ENCODE measurements at places on chromosomes 2 and 18.
A peak's percentile ranks its signal among the peaks of the same experiment; 100 is the strongest.

GRCh38 chr2:64860936-64861335, 128.3 kb upstream of the SLC1A4 start:
- no peaks in the 10 kb centered on the region for H3K27me3 ChIP-seq
- H3K4me3 ChIP-seq, result no peak overlapping the region
- peaks cover 10% of the 10 kb centered on the region for H3K4me1 ChIP-seq

- no peaks in the 10 kb centered on the region for H3K36me3 ChIP-seq
- no peak overlapping the region for H3K27ac ChIP-seq
- no peaks in the 10 kb centered on the region for H3K4me1 ChIP-seq
- H3K27me3 ChIP-seq, result no peaks in the 10 kb centered on the region
- DNase-seq, result no peak
- H3K4me3 ChIP-seq, result no peak overlapping the region
Observed at GRCh38 chr2:53508667-53509066, 258.9 kb upstream of the CHAC2 start.

GRCh38 chr2:136062066-136062837, 55.7 kb downstream of the CXCR4 start:
- no peaks in the 10 kb centered on the region for H3K27me3 ChIP-seq
- peaks cover 17% of the 10 kb centered on the region for H3K4me1 ChIP-seq
- no peak overlapping the region for H3K4me3 ChIP-seq
- no peak overlapping the region for H3K27ac ChIP-seq
- H3K36me3 ChIP-seq, result no peaks in the 10 kb centered on the region
- DNase-seq, result no peak

DNA sequence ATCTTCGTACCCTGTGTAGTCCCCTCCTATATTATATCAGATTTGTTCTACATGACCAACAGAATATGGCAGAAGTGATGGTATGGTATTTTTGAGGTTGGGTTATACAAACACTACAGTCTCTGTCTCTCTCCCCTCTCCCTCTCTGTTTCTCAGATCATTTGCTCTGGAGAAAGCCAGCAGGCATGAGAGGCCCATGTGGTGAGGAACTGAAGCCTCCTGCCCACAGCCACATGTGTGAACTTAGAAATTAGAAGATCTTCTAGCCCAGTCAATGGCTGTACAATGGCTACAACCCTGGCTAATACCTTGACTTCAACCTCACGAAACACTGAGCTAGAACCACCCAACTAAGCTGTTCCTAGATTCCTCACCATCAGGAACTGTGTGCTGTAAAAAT, 250.6 kb downstream of the SMAD2 start:
- no peak for DNase-seq
- no peak overlapping the region for H3K27ac ChIP-seq
- H3K27me3 ChIP-seq, result peaks cover 48% of the 10 kb centered on the region
- H3K36me3 ChIP-seq, result no peaks in the 10 kb centered on the region

- H3K4me1 ChIP-seq, result peaks cover 13% of the 10 kb centered on the region
- H3K36me3 ChIP-seq, result no peaks in the 10 kb centered on the region
- peak overlapping the region; percentile 35 for H3K27ac ChIP-seq
- peak; percentile 15 for DNase-seq
Observed at GRCh38 chr18:22250591-22250996, 81.2 kb downstream of the GATA6 start.

DNA sequence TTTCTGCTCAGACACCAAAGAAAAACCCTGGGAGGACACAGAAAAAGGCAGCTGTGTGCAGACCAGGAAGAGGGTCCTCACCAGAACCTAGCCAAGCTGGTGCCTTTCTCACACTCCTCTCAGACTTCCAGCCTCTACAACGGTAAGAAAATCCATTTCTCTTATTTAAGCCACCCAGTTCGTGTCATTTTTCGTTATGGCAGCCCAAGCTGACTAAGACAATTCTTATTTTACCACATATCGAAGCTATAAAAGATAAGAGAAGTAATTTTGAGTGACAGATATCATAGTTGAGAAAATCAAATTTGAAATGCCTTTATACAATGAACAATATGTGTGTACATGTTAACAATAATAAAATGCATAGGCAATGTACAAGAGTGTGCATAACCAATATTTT, 219.5 kb downstream of the CBLN2 start:
- H3K27ac ChIP-seq, result no peak overlapping the region
- no peak for DNase-seq

DNA sequence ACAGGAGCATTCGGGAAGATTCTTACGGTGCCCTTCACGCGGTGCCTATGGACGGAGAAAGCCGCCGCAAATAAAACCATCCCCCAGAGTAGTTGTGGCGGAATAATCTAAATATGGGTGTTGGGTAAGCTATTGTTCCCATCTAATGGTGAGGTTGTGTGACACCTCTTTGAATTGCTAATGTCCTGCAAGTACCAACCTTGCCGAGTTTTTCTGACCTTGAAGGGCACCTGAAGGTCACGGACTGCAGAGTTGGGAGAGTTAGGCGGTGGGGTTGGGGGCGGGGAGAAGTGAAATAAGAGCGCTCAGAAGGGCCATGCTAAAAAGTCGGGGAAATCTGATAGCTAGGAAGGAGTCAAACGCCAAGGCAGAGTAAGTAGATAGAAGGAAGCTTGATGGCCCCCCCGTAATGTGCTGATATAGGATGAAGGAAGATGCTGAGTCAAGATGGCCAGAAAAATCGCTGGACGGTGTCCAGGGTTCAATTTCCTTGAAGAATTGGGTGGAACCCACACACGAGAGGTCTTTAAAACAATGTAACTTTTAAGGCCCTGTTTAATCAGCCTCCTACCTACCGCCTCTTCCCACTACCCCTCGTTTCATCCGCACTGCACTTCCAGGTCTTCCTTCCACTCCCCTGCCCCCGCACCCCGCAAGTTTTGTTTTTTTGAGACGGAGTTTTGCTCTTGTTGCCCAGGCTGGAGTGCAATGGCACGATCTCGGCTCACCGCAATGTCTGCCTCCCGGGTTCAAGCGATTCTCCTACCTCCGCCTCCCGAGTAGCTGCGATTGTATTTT, 600 bp downstream of the KATNAL2 start:
- H3K27me3 ChIP-seq, result no peaks in the 10 kb centered on the region
- H3K4me3 ChIP-seq, result peak overlapping the region; percentile 82
- no peaks in the 10 kb centered on the region for H3K4me1 ChIP-seq

DNA sequence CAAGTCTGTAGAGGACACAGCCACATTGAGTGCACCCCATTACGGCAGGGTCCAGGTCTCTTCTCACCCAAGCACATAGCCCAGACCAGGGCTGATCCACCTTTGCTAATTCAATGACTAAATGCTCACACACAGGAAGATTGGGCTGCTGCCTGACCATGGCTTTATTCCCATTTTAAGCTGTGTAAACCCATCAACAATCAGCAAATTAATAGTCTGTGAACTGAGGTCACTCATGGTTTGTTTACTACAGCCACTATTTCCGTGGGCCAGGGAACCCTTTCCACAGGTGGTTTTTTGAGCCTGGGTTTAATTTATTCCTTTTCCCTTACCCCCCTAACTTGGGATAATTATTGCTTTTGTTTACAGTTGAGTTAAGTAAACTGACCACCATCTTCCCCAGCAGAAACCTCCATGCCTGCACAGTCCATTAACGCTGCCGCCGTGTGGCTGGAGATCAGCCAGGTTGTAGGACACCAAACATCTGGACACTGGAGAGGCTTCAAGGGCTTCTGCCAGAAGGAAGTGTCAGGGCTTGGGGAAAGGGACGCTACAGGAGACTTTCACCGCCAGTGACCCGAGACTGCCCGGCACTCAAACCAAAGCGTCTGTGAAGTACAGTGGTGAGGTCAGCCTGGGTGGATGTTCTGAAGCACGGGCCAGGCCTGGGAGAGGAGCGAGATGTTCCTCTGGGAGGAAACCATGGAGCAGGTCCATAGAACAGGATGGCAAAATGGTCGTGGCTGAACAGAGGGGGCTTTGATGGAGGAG, 282.9 kb downstream of the DYSF start:
- no peaks in the 10 kb centered on the region for H3K4me1 ChIP-seq
- no peak for DNase-seq
- H3K27me3 ChIP-seq, result peaks cover 81% of the 10 kb centered on the region
- no peak overlapping the region for H3K4me3 ChIP-seq
- H3K27ac ChIP-seq, result no peak overlapping the region
